GM04503 (cell line): ENCODE measurements at places on chromosomes 13 and 19.

GRCh38 chr19:55576746-55577145 lies 3.9 kb downstream of the ZNF579 start:
- DNase-seq, result no peak

GRCh38 chr19:15448044-15448777 lies 1.5 kb downstream of the WIZ start:
- no peak for DNase-seq

DNA sequence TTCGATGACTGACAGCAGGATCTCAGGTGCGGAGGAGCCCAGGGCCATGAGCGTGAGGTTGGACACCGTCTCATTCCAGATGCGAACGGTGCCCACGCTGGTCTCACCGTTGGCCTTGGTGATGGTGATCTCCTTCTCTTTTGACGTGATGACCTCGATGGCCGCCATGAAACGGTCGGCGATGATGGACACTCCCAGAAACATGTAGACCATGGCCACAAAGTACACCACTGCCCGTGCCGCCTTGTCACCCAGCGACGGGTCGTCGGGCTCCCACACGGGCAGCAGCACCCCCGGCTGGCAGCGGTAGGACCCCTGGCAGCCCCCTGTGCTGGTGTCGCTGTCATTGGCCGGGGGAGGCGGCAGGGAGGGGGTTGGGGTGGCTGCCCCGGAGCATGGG lies 5.7 kb downstream of the SLC8A2 start:
- no peak for DNase-seq

- no peak for DNase-seq
Measured at GRCh38 chr13:94657167-94657566, 55.2 kb downstream of the SOX21 start.

GRCh38 chr13:113161433-113161832 lies 3.0 kb downstream of the PROZ start:
- DNase-seq, result no peak

DNA sequence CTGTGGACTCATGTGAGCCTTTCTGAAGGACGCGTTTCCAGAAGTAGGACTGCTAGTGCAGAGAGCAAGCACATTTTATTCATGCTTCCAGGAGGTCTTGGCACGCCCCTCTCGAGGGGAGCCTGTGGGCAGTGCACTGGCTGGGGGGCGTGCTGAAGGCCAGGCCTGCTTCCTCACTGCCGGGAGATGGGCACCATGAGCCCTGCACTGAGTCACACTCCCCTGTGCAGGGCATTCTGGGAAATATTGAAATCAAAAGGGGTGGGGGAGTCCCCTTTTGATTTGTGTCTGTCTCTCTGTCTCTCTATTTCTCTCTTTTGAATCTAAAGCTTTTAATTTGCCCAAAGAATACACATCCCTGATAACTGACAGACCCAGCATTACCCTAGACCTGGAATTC lies 34.0 kb downstream of the DPF1 start:
- no peak for DNase-seq

DNA sequence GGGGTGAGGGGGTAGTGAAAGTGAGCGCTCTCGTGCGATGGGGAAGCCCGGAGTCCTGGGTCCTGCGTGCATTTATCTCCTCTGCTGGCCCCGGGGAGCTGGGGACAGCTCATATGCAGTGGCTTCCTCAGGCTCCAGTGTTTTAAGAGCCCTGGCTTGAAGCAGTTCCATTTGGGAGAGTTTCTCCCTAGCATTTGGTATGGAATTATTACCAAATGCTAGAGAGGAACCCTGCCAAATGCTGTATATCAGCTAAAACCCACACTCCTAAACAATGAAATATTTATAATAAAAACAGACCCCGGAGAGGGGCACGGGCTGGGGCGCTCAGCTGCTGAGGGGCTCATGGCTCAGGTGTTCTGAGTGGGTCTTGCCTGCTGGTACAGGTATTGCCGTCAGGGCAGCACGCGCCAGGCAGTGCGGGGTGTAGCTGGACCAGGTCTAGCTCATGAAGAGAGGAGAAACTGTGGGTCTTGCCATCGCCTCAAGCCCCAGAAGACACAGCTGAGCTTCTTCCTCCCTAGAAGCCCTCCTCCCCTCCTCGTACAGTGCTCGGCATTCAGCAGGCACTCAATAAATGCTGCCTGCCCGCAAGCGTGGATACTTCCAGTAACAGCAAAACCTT lies 163.6 kb upstream of the ZNF536 start:
- no peak for DNase-seq

DNA sequence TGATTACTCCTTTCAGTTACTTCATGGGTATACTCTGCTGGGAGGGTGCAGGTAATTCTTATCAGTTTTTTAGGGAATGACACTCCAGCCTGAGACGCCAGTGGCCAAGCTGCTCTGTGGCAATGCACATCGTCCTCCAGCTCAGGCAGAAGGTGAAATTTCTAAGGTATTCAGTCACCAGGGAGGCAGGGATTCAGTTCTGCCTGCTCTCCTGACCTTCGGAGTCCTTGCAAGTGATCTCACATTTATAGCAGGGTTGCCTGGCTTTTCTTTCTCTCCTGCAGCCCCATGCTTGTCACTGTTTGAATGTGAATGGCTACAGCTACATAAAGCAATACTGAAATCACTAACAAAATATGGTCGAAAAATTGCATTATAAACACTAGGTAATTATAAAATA lies 1447.5 kb downstream of the EFNB2 start:
- DNase-seq, result no peak

DNA sequence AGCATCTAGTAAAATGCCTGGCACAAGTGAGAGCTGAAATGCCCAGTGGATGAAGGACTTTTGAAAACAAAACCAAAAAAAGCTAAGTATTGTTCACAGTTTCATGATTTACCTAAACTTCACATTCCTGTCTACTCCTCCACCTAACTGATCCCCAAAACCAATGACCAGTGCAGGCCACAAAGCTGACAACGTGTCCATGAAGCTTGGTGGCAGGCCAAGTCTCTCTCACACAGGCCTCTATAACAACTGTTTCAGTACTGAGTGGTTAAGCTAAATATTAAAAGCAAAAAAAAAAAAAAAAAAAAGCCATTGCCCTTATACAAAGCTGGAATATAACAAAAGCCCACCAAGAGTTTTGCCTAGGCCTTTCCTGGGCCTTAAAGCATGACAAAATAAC lies 36.4 kb downstream of the STK24 start:
- DNase-seq, result no peak

- no peak for DNase-seq
Measured at GRCh38 chr19:2813235-2814160, 6.2 kb upstream of the ZNF554 start.

DNA sequence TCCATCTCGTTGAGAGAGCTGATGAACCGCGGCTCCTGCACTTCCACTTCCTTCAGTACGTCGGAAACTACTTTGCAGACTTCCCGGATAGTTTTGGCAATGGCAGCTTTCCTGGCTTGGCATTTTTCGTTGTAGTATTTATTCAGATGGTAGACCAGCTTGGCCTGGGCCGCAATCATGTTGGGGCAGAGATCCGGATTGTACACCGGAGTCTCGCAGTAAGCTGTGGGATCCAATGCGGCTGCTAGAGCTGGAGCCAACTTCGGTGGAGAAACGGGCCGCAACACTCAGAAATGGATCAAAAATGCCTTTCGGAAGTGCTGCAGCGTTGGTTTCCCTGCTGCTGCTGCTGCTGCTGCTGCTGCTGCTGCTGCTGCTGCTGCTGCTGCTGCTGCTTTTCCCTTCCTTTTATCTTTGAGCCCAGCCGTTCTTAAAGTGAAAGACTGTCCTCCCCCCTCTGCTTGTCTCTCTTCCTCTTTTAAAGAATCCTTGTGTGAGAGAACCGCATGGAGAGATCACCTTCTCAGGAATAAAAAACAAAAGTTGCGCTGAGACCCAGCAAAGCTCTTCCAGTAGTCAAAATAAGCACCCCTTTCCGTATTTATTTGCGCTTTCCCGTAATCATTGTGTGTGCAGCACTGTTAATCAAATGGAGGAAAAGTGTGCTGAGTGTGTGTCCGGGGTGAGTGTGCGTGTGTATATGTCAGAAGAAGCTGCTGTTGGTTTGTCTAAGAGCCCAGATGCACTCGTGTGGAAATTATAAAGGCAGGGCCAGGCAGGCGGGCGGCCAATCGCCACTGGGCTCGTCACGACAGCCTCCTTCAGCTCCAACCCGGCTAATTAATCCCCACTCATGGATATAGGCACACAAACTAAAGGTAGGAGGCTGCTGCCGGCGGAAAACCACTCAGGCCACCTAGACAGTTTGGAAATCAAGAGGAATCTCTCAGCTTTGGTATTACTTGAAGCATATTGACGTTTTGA lies at the start of gene MAB21L1:
MAB21L1 (minus strand) TSS at position 730 of the 984 bp plus-strand sequence; CDS start at position 179, 551 bp downstream.
- DNase-seq, result no peak

GRCh38 chr13:110392510-110393240 lies 85.6 kb downstream of the COL4A2 start:
- no peak for DNase-seq

- DNase-seq, result no peak
Measured at GRCh38 chr19:38686530-38686888, 39.1 kb downstream of the ACTN4 start.

GRCh38 chr13:32811297-32811800 lies 204.9 kb upstream of the KL start:
- DNase-seq, result no peak

DNA sequence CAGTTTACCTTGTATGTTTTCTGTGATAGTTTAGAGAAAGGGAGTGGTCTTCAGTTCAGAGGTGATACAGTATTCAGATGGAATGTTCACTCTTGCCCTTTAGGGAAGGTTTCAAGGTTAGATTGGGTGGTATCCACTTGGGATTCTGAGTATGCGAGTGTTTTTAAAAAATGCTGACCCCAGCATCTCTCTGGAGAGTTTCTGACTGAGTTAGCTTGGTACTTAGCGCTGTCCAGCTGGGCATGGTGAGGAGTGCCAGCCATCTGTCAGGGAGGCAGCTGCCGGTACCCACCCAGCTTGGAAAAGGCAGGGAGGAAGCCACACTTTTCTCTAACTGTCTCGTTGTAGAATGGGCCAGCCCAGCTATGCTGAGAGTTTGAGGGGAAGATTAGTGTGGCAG lies 63.3 kb downstream of the ARHGEF7 start:
- DNase-seq, result no peak

- DNase-seq, result no peak
Measured at GRCh38 chr13:35996360-35996759, 134.8 kb downstream of the DCLK1 start.

DNA sequence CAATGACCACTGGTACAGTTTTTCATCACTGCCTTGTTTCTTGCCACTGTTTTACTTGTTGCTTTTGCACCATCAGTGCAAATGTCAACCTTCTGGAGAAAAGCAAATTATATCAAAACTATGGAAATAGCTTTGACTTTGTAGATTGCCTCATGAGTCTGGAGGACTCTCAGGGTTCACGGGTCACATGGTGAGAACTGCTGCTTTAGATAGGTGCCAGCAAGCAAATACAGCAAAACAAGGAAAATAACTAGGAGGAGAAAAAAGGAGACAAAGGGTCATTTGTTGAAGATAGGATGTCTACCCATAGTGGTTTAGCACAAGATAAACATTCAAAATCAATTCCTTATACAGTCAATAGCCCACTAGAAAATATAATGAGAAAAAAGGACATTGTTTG lies 33.1 kb downstream of the POLR1D start:
- no peak for DNase-seq

- DNase-seq, result no peak
Measured at GRCh38 chr19:54462047-54462654, 1.4 kb downstream of the LENG9 start.

DNA sequence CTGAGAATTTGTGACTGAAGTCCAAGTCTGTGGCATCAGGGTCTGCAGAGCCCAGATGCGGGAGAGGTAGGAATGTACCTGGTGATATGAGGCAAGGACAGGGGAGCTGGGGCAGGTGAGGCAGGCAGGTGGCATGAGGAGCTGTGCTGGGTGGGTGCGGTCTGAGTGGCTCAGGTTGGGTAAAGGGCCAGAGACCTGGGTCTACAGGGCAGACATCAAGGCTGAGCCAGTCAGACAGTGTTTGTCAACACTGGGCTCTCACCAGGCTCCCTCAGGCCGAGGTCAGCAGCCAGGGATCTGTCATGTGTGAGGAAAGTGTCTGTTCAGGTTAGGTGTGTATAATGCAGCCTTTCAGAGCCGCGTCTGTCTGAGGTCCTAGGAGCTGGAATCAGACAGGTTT lies 18.6 kb downstream of the GPI start:
- DNase-seq, result no peak

DNA sequence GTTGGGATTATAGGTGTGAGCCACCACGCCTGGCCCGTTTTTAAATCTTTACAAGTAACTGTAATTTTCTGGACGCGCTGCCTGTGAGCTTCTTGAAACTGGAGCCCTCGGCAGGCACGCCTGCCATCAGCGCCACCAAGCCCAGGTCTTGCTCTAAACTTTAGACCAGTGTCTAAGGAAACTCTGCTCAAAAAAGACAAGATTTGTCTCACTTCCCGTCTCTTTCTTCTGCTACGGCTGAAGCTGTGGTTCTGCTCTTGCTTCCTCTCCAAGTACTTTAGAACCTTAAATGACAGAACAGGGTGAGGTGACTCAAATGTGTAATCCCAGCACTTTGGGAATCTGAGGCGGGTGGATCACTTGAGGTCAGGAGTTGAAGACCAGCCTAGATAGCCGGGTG lies 24.9 kb downstream of the RCN3 start:
- no peak for DNase-seq

DNA sequence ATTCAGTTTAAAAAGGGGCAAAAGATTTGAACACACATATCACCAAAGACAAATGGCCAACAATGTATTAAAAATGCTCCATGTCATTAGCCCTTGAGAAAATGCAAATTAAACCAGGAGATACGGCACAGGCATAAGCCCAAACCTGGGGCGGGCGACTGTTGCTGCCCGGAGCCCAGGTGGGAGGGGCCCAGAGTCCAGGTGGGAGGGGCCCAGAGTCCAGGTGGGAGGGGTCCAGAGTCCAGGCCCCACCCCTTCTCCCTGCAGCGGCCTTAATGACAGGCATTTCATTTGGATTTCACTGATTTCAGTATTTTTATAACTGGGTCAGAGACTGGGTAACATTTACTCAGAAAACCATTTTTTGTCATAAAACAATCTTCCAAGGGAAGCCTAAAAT lies 78.2 kb downstream of the RASA3 start:
- DNase-seq, result no peak

DNA sequence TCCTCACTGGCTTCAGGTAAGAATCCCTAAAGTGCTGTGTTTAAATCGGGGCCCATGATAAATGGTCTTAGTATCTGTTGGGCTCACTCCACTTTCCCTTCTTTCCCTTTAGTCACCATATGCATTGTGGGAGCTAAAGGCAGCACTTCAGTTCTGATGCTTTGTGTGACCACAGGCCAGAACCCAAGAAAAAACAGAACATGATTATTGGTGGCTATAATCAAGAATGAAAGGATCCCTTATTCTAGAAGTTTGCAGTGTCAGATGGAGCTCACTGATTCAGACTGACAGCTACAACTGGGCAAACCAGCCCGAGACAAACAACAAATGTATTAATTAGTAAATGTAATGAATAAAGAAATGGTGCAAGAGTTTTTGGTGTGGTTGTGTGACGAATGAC lies 57.3 kb upstream of the POMP start:
- no peak for DNase-seq

GRCh38 chr13:102443249-102443648 lies 41.4 kb upstream of the FGF14 start:
- DNase-seq, result no peak

DNA sequence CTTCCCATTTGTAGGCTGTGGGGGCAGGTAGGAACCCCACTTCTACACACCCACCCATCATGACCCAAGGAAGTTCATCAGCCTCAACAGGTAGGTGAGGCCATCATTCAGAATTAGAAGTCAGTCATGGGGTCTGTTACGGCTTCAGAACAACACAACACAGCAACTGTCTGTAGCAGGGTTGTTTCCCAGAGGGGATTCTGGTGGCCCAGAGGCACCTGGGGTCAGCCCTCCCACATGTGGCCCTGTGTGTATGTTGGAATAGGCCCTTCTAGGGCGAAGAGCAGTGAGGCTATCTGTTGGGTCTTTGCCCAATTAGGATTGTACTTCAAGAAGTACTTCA lies 3.4 kb downstream of the IGFLR1 start:
- DNase-seq, result no peak
